Suppressor macrophage treated with lipopolysaccharide for 1 hour (primary cell): ENCODE measurements at places on chromosomes 5 and 9.

DNA sequence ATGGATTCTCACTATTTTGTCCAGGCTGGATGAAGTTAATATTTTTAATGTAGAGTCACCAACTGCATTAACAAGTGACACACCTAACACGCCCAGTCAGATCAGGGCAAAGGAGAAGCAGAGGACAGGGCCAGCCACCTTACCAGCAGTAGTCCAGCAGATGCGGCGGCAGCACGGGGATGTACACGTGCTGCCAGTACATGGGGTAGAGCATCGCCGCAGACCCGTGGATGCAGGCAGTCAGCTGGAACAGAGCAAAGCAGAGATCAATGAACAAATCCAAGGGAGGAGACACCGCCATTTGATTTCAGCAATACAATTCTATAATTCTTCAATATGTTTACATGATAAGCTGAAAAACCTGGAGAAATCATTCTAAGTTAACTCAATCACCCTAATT is 274.2 kb downstream of the CRB2 start:
- DNase-seq, result no peak

DNA sequence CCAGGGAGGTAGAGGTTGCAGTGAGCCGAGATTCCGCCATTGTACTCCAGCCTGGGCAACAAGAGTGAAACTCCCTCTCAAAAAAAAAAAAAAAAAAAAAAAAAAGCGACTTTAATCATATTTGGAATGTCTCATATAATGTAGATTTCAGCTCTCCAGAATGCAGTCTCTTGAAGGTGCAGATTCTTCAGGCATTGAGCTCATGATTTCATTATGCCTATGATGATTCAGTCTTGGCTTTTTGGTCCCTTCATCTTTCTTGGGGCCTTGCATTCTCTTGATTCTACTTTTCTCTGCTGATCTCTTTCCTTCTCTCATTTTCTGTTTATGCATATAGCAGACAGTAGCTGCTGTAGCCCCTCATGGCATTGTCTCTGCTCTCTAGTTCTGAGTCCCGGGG is 22.9 kb downstream of the KDM4C start:
- no peak for DNase-seq

- DNase-seq, result no peak
Measured at GRCh38 chr9:127333221-127334064, 63.5 kb upstream of the SLC2A8 start.

GRCh38 chr5:36253575-36253974 is 11.8 kb upstream of the NADK2 start:
- DNase-seq, result no peak

GRCh38 chr5:6755941-6756340 is 42.7 kb downstream of the TENT4A start:
- DNase-seq, result no peak

DNA sequence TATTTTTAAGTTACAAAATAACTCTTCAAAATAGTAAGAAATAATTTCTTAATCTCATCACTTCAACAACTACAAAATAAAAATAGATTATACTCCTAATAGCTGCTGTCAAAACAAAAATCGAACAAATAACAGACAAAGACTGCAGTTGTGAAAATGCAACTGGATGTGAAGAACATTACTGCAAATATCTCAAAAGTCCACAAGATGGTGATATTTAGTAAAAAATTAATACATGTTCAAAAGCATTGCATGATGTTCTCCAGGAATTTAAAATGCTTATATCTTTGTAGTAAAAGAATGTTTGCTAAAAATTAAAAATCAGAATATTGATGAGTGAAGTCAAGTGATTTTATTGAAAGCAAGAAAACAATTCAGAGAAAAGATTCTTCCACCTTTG is 66.2 kb downstream of the MPDZ start:
- DNase-seq, result no peak

DNA sequence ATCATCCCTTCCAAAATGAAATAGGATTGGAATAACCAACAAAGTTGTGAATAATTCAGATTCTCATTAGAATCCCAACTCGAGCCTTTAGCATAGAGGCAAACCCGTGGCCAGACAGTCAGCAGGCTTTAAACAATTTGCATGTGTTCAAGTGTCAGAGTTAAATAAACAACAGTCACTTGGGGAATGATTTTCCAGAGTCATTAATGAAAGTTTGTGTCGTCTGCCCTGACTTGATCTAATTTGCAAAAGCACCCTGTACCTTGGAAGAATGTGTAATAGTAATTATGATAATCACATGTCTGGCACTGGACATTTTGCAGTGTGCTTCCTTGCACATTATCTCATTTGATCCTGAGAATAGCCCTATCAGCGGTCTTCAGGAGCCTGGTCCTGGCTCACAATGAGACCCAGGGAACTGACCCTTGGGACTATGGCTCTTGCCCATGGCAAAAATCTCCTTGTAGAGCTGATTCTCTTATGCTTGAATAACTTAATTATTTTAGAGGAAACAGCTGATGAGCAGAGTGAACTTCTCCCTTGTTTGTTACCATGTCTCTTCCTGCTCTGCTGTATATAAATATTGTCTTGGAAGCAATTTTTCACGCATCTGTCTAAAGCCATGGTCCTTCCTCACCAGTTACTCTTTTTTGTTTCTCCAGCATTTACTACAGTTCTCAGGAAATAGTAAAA is 272.7 kb downstream of the NR3C1 start:
- no peak for DNase-seq

DNA sequence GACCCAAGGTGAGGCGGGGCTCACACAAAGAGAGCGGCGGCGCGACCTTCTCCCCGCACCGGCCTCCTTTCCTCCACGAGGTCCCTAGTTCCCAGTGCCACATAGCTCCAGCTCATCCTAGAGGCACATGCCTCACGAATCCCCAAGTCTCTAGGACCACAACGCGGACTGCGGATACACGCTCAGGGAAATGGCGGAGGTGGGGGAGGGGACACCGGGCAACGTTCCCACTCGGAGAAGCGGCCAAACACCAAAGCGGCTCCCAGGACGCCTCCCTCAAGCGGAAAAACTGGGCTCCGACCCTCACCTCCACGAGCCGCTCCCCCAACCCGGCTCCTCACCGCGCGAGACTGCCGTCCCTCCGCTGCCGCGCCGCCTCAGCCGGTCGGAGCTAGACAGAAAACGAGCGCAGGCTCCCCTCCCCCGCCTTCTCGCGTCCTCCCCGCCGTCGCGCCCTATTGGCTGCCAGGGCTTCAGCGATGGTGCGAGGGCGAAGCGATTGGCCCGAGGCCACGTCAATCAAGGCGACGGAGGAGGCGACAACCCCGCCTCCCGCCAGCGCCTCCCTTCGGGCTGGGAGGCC is at the start of gene HNRNPK:
Gene HNRNPK (minus strand): TSS at position 404 of the 583 bp plus-strand sequence. CDS start 1,963 bp downstream, outside the sequence.
- DNase-seq, result peak; percentile 99

- DNase-seq, result no peak
Measured at GRCh38 chr5:59416451-59416850, 477.1 kb downstream of the PDE4D start.

- DNase-seq, result no peak
Measured at GRCh38 chr9:130845254-130845653, 10.2 kb downstream of the ABL1 start.

DNA sequence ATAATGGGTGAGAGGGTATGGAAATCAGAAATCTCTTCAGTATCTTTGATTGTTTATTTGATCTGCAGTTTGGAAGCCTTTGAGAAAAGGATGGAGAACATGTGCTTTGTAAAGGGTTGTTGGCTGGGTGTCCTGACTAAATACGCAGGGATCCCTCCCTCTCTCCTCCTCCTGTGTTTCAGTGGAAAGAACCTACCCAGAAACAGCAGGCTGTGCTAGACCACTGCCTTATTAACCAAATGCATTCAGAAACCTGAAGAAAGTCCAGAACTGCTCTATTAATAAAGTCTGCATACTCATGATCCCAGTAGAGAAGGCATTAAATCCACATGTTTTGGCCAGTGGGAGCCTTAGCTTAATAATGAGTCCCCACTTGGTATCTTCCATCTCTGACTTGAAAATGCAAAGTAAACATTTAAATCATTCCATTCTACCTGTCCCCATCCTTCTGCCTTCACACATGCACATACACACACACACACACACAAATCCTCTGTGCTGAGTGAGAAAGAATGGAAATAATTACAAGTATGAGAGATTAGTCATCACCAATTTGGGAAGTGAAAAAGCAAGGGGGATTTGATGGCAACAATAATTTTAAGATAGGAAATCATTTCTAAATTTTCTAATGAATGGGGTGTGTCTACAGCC is 10.0 kb upstream of the LECT2 start:
- peak; percentile 63 for DNase-seq

- no peak for DNase-seq
Measured at GRCh38 chr5:97801461-97801860, 618.4 kb upstream of the RIOK2 start.

GRCh38 chr5:58466939-58467338 is 7.1 kb upstream of the PLK2 start:
- peak; percentile 72 for DNase-seq

DNA sequence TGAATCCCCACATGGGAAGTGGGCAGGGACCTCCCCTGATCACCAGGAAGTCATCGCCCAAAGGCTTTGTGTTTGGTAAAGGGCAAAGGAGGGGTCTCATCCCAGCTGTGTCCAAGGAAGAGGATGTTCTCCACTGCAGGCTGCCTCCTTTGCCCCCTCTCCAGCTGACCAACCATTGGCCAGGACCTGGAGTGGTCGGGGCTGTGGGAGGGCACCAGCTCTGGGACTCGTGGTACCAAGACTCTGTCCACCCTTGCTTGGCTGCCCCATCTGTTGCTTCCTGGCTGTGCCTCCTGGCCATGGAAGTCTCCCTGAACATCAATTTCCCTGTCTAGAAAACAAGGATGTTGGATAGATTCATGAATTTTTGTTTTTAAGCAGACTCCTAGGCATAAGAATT is 34.1 kb downstream of the COL15A1 start:
- DNase-seq, result no peak

- DNase-seq, result no peak
Measured at GRCh38 chr5:61311056-61311610, 20.9 kb upstream of the ZSWIM6 start.

DNA sequence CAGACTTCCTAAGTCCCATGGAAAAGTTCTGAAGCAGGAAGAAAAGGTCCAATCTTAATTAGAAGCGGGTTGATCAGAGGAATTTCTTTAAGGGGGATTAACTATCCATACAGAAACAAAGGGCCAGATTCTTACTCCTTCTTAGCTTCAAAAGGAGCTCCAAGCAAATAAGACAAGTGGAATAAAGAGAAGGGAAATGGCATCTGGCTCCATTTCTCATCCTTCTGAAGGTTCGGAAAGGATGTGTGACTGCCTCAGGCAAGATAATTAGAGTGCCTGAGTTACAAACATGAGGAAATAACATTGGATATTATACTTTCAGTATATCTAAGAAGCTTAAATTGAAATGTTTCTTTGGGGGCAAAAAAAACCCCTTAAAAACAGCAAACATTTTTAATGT is 88.1 kb upstream of the ADAMTS19 start:
- no peak for DNase-seq

DNA sequence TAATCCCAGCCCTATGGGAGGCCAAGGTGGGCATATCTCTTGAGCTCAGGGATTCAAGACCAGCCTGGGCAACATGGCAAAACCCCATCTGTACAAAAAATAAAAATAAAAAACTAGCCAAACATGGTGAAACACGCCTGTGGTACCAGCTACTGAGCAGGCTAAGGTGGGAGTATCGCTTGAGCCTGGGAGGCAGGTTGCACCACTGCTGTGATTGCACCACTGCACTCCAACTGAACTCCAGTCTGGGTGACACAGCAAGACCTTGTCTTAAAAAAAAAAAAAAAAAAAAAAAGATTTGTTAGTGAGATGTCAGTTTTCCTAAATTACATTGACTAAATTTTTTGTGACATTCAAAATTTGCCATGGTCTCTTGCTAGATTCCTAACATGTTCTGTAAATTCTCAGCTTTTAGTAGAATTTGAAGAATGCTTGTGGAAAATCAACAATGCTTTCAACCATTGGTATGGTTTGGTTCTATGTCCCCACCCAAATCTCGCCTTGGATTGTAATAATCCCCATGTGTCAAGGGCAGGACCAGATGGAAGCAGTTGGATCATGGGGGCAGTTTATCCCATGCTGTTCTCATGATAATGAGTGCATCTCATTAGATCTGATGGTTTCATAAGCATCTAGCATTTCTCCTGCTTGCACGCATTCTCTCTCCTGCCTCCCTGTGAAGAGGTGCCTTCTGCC is 236.1 kb downstream of the ARRDC3 start:
- peak; percentile 54 for DNase-seq

DNA sequence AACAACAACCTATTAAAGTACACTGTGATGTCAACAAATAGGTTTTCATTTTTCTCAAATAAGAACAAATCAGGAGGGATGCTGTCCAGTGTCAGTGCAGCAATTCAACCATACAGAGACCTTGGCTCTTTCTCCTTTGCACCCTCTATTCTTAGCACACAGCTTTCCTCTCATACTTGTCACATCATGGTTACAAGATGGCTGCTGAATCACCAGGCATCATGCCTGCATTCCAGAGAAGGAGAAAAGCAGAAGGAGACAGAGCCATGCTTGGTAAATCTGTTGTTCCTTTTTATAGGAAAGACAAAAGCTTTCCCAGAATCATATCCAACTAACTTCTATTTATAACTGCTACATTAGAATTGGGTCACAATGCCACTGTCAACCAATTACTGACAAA is 124.7 kb upstream of the VLDLR start:
- no peak for DNase-seq
